ENCODE measurements at places on chromosomes 1 and 21.

GRCh38 chr1:31621498-31621820 is 4.0 kb downstream of the HCRTR1 start:
- no peak for DNase-seq

DNA sequence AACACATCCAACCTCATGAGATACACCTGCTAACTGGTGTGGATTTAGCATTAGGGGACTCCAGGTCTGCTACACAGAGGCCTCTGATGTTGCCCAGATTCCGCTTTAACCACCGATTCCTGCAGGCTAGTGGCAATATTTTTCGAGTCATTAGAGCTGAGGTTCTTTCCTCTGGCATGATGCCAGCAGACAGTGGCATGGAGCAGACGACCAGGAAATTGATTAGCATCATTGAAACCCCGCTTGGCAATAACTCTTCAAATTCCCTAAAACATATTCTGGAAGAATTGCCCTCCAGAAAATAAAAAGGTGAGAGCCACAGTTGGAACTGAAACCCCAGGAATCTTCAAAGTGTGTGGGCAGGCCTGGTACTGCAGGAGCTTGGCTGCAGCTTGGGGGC is 28.4 kb upstream of the ETV3 start:
- DNase-seq = no peak

- DNase-seq = no peak
These were observed 113.2 kb upstream of the GALNT2 start for GRCh38 chr1:229953736-229954326.

DNA sequence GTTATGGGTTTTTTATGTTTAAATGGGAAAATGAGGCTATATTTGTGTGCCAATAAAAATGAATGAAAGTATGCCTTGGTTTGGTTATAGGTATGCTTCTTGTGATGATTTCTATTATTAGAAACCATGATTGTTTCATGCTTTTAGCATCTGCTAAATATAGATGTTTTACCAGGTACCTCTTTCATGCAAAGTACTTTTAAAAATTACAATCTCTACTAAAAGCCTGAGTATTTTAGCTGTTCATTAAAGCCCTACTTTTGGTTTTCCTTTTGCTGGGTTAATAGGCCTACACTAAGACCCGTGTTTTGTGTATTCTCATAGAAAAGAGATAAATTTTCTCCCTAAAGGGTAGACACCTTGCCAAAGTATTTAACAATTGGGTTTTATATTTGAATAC is 32.0 kb downstream of the MTF2 start:
- DNase-seq = no peak

GRCh38 chr21:38811257-38811656 is 5.5 kb downstream of the ETS2 start:
- no peak for DNase-seq

DNA sequence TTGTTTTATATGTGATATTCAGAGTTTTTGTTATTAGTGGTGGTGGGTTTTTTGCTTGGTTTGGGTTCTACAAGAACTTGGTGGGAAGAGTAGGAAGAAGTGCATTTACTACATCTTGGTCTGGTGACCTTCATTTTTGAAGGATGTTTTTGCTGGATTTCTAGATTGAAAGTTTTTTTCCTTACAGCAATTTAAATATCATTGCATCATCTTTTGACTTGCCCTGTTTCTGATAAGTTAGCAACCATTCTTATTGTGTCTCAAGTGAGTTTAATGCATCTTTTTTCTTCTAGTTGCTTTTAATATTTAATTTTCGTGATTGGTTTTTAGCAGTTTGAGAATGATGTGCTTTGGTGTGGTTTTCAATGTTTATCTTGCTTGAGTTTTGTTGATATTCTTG is 447.7 kb downstream of the DISC1 start:
- DNase-seq = no peak

GRCh38 chr1:65319141-65319540 is 9.8 kb downstream of the DNAJC6 start:
- DNase-seq = no peak

DNA sequence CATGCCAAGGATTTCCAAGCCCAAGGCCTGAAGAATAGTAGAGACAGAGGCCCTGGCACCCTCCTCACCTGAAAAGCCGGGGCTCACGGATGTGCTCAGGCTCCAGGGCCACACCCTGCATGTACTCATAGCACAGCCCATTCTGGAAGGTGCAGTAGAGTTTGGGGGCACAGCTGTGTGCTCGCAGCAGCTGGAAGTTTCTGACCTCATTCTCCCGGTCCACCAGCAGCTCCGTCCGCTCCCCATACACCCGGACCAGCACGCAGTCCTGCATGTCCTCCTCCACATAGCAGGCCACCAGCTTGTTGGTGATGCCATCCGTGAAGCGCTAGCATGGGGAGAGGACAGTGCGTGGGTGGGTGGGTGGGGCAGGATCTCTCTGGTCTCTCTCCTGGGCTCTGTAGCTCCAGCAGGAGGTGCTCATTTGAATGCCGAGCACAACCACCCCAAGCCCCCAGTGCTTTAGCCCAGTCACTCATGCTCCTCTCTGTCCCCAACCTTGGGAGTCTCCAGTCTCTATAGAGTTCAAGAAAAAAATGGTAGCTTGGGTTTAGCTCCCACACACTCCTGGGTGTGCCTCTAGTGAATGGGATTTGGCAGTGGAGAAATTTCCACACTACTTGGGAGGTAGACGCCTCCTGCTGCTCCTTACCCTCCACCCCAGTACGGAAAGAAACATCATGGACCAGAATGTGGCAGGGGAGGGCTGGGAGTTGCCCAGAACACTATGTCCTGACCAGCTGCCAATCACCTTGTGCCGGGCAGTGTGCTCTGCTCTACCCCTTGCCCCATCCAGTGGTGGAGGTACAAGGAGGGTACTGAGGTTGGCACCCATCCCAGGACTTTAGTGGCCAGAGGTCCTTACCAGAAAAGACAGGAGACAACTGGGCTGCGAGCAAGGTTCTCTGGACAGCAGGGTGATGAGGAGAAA is 1.9 kb downstream of the ETNK2 start:
- DNase-seq = no peak

DNA sequence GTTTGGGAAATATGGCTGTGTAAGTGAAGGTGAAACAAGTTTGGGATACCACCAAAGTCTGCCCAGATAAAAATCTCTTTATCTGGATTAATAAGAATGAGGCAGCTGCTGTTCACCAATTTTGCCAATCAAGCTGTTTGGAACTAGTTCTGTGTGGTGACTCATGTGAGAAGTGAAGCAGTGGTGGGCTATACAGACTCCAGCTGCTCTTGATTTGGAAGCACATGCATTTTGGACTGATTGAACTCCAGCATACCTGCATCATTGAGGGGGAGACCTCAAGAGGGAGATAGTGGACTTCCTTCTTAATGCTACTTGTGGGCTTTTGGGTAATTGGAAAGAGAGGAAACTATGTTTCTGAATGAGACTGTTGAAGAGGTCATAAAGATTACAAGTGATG is 99.2 kb upstream of the B3GALT2 start:
- no peak for DNase-seq

DNA sequence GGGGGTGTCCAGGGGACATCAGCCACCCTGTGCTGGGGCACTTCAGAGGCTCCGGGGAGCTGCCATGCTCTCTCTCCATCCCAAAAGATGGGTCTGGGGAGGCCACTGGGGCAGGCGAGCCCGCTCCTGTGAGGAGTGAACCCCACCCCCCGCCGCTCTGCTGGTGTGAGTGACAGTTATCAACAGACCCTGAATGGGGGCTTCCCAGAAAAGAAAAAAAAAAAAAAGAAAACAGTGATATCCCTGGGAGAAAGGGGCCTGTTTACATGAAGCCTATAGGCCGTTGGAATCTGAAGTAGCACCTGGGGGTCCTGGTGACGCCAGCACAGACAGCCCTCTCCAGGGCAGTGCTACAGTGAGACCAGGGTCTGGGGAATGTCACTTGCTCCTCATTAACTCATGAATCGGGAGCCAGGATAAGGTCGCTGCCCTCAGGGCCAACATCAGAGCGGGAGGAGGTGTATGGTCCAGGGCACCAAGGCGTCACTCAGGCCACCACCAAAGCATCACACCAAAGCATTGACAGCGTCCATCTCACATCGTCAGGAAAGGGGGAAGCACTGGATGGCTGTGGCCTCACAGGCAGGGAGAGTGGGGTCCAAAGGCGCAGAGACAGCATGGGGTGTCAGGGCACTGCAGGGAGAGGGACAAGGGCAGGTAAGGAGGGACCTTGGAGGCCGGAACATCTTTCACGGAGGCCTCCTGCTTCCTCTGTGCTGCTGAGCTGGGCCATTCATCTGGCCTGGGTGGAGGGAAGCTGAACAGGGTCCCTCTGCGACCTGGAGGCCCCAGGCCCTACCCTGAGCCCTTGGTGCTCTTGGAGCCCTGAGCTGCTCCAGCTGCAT is 8.4 kb upstream of the NPHP4 start:
- DNase-seq = no peak

- no peak for DNase-seq
These were observed 6.9 kb upstream of the SCYL3 start for GRCh38 chr1:169900571-169900970.

DNA sequence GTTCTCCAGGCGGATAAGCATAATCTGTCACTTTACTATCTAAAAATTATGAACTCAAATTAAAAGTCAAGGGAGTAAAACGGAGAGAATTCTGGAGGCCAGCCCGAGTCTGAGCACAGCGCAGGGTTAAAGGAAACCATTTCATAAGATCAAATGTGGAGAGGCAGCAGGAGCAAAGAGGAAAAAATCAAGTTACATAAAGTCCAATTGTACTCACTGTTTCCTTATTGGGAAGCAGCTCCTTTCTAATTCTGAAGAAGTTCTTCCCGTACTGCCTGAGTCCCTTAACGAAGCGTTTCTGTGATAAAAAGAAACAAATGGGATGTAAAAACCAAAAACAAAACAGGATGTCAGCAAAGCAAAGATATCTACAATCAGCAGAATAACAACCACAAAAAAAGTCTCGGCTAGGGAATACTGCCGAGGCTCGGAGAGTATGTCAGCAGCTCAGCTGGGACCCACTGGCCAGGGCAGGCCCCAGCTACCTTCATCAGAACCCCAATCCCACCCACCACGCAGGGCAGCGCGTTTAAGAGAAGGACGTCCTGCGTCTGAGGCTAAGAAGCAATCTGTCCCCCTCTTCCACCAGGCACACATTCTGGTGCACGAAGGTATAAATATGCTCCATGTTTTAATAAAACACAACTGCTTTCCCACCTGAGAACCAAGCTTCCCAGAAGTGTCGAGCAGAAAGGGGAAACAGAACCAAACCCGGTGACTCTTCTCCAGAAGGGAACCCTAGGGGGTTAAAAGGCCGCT is 104.8 kb downstream of the SLC45A1 start:
- DNase-seq = peak; percentile 26

GRCh38 chr1:83102630-83103071 is 896.3 kb downstream of the TTLL7 start:
- no peak for DNase-seq

DNA sequence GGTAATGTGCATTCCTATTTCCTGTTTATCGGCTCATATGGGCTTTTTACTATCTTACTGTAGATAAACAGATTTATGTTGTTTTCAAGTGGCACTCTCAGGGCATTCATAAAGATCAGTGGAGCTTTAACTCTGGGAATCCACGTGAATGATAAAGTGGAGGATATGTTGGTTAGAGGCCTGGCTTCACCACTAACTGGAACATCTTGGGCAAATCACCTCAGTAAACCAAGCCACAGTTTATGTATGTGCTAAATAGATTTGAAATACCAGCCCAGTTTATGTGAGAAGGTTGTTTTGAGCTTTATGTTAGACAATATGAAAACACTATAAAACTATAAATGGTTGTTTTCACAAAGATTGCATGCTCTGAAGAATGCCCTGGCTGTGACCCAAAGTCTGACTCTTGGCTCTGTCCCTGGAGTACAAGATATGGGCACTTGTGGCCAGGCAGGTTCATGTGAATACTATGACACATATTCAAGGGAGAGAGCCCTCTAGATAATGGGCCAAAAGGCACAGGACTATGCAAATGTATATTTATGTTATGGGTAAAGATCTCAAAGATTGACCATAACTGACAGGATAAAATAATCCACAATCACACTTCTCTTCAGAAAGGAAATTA is 36.7 kb downstream of the FAM163A start:
- DNase-seq = no peak

GRCh38 chr1:12585536-12585935 is 32.5 kb downstream of the DHRS3 start:
- DNase-seq = no peak

Data from activated CD4-positive, alpha-beta memory T cell treated with anti-CD3 and anti-CD28 coated beads, Interleukin-2, amount 10 ng/mL, durations not matched to agents 7 days and 5 days (primary cell).